Lower leg skin (tissue), 4 donors: ENCODE measurements at places on chromosomes 5 and 9.
A peak's percentile ranks its signal among the peaks of the same experiment; 100 is the strongest.

- no peak for DNase-seq
Measured at GRCh38 chr5:89769975-89770374, 639.6 kb downstream of the CETN3 start.

DNA sequence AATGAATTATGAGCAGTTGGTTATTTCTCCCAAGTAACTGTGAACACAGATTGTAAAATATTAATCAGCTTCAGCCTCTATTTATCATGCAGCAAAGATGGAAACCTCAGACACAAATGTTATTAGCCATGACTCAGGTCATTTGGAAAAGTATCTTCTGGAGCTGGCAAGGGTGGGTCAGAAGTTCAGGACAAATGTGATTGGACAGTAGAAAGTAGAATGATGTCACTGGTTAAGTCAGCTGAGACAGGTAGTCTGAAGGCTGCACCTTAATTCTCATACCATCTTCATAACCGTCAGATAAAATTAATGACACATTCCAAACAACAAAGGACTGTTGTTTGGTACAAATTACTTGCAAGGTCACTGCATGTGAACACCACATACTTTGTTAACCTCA, 140.2 kb downstream of the EMB start:
- DNase-seq, result no peak

GRCh38 chr5:103498800-103499551, 63.6 kb downstream of the NUDT12 start:
- DNase-seq, result no peak

GRCh38 chr5:41270423-41271251, 57.3 kb upstream of the C6 start:
- no peak for DNase-seq

DNA sequence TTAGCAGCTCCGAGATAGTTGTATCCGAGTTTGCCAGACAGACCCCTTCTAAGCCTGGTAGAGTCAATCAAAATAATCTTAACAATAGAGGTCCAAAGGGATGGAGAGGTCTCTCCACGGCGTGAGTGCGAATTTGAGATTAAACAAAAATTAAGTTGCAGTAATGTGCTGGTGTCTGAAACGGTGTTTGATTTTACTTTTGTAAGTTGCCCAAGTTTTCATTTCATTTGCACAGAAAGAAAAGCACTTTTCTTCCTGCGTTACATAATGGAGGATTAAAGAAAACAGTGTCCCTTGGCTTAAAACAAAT, 1.2 kb downstream of the IRX1 start:
- DNase-seq, result no peak

- DNase-seq, result peak; percentile 89
Measured at GRCh38 chr9:128275198-128276007, at the start of gene GOLGA2. GOLGA2 (minus strand) TSS chr9:128276007; CDS start chr9:128275976, 31 bp downstream.

- no peak for DNase-seq
Measured at GRCh38 chr5:119274767-119275130, 81.1 kb upstream of the TNFAIP8 start.

- DNase-seq, result no peak
Measured at GRCh38 chr9:130829762-130830161, 5.3 kb upstream of the ABL1 start.

DNA sequence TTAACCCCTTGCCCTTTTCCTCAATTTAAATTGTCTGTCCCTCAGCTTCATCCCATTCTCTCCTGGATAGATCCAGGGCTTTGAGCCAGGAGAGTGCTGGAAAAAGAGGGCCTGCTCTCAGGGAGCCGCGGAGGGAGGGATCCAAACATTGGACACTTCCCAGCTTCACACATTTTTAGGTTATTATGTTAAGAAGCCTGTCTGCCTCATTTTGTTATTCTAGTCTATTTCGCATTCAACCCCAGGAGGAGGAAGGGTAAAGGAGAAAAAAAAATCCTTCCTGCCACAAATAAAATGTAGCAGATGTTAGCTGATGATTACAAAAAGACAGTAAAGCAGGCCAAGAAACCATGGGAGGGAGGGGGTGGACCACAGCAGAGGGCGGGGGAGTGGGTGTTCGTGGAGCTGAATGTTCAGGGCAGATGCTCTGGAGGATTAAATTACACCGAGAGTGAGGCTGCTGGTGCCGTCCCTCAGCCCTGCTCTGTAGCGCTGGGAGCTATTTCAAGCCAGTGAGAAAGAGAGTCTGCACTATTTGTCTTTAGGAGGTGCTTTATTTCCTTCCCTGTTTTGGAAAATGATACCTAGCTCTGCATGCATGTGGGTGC, 60.6 kb upstream of the ZFR start:
- peak; percentile 88 for DNase-seq

GRCh38 chr5:159102311-159102934, 2.7 kb upstream of the EBF1 start:
- no peak for DNase-seq

DNA sequence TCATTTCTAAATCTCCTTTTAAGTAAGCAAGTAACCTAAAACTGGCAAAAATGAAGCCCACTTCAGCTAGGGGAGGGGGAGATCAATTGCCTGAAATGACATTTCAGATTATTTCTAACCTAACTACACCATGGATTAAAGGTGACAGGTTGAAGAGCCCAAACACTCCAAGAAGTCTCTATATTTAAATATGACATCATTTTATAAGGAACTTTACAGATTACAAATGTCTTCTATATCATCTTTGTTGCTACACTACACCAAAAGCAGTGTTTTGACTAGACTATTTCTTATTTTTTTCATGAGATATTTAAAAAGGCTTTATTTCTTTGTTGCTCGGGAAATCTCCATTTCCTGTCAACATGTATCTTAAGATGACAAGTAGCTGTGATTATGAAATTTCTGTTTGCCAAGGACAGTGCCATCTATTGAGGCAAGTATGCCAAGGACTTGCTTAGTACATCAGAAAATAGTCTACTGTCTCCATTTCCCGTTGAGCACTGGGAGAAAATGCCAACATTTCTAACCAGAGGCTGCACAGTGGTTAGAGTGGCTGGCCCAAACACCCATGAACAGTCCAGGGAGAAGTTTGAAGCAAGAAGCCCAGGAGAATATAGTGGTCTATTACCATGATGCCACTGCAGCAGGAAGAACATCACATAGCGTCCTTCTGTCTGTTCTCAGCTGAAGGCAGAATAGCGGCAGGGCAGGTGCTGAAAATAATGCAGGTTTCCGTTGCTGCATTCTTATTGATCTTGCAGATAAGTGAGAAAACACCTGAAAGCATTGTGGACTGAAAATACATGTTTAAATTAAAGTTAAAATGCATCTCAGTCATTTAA, 93.4 kb upstream of the ITGA2 start:
- DNase-seq, result no peak
